ENCODE measurements at places on chromosomes 1 and 21.

DNA sequence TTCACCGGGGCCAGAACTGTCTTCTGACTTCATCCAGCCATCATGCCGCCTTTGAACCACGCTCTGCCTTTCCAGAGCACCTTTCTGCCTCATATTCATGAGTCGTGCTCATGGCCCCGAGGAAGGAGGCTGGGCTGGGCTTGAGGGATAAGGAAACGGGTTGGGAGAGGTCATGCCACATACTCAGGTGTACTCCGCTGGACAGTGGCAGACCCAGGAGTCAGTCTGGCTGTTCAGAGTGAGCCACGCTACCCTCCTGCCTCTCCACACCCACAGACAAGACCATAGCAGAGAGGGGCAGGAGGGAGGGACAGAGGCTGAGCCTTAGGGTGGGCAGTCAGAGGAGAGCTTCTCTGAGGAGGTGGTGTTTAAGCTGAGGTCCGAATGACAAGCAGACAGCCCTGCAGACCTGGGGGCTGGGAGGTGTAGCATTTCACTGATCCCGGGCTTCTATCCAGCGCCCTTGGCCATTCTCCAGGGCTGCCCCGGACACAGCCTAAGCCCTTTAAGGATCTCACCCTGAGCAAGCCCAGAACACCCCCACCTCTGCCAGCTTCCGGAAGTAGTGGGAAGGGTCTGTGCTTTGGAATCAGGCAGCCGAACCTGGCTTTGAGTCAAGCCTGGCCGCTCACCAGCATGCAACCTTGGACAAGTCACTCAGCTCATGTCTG, 102.3 kb downstream of the LACTBL1 start:
- H3K27ac ChIP-seq = no peak overlapping the region
- no peak overlapping the region for H3K4me3 ChIP-seq
- peaks cover 6% of the 10 kb centered on the region for H3K4me1 ChIP-seq
- H3K36me3 ChIP-seq = no peaks in the 10 kb centered on the region

DNA sequence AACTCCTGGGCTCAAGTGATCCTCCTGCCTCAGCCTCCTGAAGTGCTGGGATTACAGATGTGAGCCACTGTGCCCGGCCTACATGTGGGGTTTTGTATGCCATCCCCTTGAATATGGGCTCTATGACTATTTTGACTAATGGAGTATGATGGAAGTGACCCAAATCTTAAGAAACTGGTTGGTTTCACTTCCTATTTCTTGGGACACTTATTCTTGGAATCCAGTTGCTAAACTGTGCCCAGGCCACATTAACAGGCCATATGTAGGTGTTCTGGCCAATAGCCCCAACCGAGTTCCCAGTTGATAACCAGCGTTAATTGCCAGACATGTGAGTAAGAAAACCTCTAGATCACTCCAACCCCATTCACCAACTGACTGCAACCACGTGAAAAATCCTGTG, 36.3 kb upstream of the CLIC4 start:
- no peak overlapping the region for H3K27ac ChIP-seq
- no peak for DNase-seq
- H3K4me3 ChIP-seq = no peak overlapping the region
- peaks cover 17% of the 10 kb centered on the region for H3K4me1 ChIP-seq
- peaks cover 2% of the 10 kb centered on the region for H3K36me3 ChIP-seq
- H3K27me3 ChIP-seq = peaks cover 2% of the 10 kb centered on the region

- H3K4me3 ChIP-seq = no peak overlapping the region
- no peak for DNase-seq
- no peak overlapping the region for H3K27ac ChIP-seq
- peaks cover 2% of the 10 kb centered on the region for H3K36me3 ChIP-seq
Observed at GRCh38 chr1:159646687-159647086, 59.1 kb downstream of the APCS start.

DNA sequence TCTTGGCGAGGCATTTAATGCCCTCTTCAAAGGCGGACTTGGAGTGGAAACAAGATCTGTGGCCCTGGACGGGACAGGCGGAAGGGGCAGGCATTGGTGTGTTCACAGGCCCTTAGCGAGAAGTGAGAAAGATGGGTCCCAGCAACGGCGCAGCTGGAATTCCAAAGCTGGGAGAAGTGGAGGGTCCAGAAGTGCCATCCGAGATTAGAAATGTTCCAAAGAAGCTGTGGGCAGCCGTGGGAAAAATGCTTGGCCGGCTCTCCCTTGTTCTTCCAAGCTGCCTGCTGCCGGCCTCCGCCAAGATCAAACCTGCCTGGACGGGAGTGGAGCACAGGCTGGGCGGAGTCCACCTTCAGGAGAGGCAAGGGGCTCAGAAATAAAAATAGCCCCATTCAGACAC, 69.4 kb upstream of the ACTRT2 start:
- H3K4me1 ChIP-seq = peaks cover 35% of the 10 kb centered on the region
- H3K36me3 ChIP-seq = peaks cover 13% of the 10 kb centered on the region
- DNase-seq = no peak
- H3K27ac ChIP-seq = no peak overlapping the region
- H3K4me3 ChIP-seq = no peak overlapping the region

- H3K27ac ChIP-seq = no peak overlapping the region
- H3K36me3 ChIP-seq = peaks cover 12% of the 10 kb centered on the region
- DNase-seq = no peak
- H3K4me1 ChIP-seq = peaks cover 4% of the 10 kb centered on the region
Observed at GRCh38 chr1:20496241-20496661, 10.2 kb upstream of the CAMK2N1 start.

DNA sequence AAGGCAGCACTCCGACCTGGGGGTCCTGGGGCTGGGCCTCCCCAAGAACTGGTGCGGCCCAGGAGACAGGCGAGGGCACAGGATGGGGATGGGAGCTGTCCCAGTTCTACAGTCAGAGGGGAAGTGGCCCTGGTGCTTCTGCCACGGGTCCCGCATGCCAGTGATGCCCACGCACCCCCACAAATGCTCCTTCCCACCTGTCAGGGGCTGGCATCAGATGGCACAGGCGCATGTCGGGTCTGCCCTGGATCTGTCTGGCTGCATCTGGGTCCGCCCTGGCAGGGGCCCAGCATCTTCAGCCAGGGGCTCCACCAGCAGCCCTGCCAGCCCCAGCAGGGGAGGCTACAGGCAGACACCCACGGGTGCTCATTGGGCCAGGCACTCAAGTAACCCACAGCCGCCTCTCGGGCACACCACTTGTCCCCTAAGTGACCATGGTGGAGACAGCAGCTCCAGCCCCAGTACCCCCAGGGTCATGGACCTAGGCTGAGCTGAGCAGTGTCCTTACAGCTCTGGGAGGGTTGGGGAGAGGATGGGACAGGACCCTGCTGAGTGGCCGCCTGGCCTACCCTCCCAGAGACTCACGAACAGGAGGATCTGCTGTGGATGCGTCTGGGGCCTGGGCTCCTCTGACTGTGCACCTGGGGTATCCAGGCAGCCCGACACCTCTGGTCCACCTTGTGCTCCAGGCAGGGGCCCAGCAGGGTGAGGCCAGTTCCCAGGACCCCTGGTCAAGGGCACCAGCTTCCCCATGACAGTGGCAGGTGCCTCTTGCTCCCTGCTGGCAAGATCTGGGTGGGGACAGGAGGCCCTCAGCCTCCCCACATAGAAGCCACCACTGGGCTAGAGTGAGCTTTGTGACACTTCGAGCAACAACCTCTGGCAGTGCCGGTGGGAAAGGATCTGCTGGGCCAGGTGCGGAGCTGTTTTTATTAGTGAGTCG, 5.4 kb downstream of the SMIM1 start:
- no peak overlapping the region for H3K27ac ChIP-seq
- H3K36me3 ChIP-seq = peaks cover 18% of the 10 kb centered on the region
- no peaks in the 10 kb centered on the region for H3K27me3 ChIP-seq

Data from memory B cell (primary cell).